ENCODE measurements at places on chromosomes 16 and 17.
A peak's percentile ranks its signal among the peaks of the same experiment; 100 is the strongest.

DNA sequence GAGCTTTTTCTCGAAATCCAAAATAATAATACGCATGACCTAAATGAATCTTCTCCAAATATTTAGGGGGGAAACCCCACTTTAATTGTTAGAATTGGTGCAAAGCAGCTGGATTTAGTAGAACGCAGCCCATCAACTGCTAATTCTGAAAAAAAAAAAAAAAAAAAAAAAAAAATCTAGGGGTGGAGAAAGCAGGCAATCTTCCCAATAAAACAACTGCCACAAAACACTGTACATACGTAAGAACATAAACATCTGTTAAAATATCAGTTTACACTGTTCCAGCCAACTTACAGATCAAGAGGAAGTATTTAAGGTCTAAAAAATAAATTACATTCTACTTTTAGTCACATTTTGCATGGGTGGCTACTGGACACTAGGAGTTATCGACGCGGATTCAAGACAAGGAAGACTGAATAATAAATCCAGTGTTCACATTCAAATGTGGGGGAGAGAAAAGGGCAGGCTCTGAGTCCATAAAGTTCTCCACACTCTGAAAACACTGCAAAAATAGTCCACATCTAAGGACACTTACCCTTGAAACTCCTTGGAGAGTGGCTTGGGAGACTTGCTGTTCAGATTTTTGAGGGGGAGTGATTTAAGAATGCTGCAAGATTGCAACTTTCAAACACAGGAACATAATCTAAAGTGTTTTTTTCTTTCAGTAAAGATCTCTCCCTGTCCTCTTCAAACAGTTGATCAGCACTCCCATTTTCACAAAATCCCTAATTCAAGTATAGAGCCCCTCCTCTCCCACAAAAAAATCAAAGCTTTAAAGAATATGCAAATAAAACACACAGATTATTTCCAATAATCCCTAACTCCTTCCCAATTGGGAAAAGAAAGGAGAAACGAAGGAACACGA lies 1.3 kb downstream of the APPBP2 start:
- DNase-seq = no peak

GRCh38 chr17:3768769-3769168 lies 32.2 kb downstream of the ITGAE start:
- no peak for DNase-seq

GRCh38 chr17:60769327-60769726 lies 91.7 kb downstream of the BCAS3 start:
- peak; percentile 11 for DNase-seq

- DNase-seq = no peak
Measured at GRCh38 chr16:57444711-57445110, 2.5 kb downstream of the CIAPIN1 start.

DNA sequence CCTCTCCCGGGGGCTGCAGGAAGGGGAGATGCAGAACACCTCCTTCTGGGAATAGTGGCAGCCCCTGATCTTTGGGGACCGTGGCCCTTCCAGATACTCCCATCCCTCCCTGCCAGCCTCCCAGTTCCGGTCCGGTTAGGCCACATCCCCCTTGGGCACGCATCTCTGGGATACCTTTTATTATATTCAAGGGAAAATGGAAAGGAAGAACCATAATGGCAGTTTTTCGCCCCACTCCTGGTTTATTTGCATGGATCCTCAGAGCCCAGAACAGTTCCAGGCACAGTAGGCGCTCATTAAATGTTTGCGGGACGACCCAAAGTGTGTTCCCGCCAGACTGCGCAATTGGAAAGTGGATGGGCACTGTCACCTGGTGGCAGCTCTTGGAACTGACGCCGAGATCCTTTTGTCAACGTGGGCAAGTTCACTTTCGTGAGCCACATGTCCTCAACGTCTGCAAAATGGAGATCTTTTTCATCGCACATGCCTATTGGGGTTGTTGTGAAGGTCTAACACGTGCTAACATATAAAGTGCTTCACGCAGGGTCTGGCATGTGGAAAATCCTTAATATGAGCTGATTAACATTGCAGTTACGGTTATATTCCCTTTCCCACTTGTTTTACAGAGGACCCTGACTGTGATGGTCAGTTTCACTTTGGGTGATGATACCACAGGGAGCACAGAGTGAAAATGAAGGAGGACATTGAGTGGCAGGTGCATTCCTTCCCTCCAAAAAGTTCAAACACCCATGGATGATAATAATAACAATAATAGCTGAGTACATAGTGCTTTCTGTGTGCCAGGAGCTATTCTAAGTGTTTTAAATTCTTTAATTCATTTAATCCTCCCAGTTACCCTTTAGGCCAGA lies 1.7 kb upstream of the GPRC5B start:
- peak; percentile 74 for DNase-seq

Data from BE2C (cell line).